ENCODE measurements at places on chromosomes 6 and 20. TPM values are rescaled to one million over a fixed set of nuclear protein-coding genes. Genes with fewer than 3 reads are reported as not detected.

DNA sequence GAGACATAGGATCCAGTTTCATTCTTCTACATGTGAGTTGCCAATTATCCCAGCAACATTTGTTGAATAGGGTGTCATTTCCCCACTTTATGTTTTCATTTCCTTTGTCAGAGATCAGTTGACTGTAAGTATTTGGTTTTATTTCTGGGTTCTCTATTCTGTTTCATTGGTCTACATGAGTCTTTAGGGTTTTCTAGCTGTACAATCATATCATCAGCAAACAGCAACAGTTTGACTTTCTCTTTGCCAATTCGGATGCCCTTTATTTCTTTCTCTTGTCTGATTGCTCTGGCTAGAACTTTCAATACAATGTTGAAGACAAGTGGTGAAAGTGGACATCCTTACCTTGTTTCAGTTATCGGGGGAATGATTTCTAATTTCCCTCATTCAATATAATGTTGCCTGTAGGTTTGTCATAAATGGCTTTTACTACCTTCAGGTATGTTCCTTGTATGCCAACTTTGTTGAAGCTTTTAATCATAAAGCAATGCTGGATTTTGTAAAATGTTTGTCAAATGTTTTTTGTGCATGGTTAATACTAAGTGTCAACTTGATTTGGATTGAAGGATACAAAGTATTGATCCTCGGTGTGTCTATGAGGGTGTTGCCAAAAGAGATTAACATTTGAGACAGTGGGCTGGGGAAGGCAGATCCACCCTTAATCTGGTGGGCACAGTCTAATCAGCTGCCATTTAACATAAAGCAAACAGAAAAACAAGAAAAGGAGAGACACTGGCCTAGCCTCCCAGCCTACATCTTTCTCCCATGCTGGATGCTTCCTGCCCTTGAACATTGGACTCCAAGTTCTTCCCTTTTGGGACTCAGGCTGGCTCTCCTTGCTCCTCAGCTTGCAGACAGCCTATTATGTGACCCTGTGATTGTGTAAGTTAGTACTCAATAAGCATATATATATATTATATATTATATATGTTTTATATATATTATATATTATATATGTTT, 23.3 kb downstream of the MICA start:
- DNase-seq, result no peak
- H3K4me3 ChIP-seq, result no peak overlapping the region
- H3K27ac ChIP-seq, result no peak overlapping the region
- no peaks in the 10 kb centered on the region for H3K36me3 ChIP-seq

DNA sequence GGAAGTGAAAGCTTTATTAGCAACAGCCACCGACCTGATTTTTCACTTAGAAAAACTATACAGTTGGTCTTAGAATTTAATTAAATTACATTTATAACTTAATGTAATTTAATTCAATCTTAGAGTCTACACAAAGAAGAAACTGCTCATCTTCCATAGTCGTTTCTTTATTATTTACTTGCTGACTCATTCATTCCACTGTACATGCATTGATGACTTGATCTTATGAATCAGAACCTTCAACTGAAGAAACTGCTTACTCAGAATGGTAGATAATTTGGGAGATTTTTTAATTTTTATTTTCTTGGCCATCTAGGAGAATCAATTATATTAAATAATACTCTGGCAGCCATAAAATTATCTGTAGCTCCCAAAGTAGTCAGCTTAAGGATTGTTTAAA, 1021.6 kb upstream of the FLRT3 start:
- no peak overlapping the region for H3K4me3 ChIP-seq
- H3K36me3 ChIP-seq, result no peaks in the 10 kb centered on the region
- no peak for DNase-seq
- H3K27me3 ChIP-seq, result no peaks in the 10 kb centered on the region
- H3K27ac ChIP-seq, result no peak overlapping the region

GRCh38 chr20:50356525-50356885, 153.7 kb upstream of the PTPN1 start:
- peak; percentile 64 for DNase-seq
- no peaks in the 10 kb centered on the region for H3K4me1 ChIP-seq
- H3K27me3 ChIP-seq, result no peaks in the 10 kb centered on the region
- no peak overlapping the region for H3K27ac ChIP-seq

GRCh38 chr20:5434116-5434515, 117.4 kb upstream of the PROKR2 start:
- H3K36me3 ChIP-seq, result no peaks in the 10 kb centered on the region
- no peak overlapping the region for H3K4me3 ChIP-seq
- no peaks in the 10 kb centered on the region for H3K27me3 ChIP-seq
- no peak overlapping the region for H3K27ac ChIP-seq
- no peaks in the 10 kb centered on the region for H3K4me1 ChIP-seq

DNA sequence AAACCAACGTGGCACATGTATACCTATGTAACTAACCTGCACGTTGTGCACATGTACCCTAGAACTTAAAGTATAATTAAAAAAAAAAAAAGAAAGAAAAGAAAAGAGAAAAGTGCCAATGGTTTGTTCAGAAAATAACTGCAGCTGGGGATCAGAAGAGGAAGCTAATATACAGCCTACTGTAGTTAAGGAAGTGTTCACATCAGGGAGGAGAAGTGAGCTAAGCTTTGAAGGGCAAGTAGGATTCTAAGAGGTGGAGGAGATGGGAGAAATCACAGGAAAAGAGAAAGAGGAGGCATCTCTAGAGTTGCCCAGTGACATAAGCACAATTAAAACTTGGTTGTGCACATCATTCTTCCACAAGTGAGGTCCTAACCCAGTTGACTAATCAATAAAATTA, 214.4 kb upstream of the DTNBP1 start:
- no peaks in the 10 kb centered on the region for H3K27me3 ChIP-seq
- no peak overlapping the region for H3K27ac ChIP-seq
- H3K4me1 ChIP-seq, result no peaks in the 10 kb centered on the region

DNA sequence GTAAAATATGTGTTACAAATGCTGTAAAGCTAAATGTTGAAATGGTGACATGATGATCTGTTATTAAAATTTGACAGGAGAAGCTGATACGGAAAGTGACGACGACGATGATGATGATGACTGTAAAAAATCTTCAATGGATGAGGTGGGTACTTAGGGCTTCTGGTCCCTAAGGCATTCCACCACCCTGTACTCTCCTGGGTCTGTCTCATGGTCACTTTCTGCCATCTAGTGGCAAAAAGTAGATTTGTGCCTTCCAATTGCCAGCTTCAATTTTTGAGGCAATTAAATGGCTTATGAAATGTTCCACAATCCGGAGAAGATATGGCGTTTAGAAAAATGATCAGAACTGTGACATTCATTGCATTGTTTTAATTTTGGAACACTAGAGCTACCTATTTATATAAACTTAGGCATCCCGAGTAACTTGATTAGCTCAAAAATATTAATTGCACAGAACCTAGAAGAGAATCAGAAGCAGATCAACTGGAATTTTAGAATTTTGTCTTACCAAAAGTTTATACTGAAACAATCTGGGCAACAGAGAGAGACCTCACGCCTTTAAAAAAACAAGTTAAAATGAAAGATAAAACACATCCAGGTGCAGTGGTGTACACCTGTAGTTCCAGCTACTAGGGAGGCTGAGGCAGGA, 346.5 kb upstream of the PLCB4 start:
- no peak overlapping the region for H3K4me3 ChIP-seq
- no peaks in the 10 kb centered on the region for H3K36me3 ChIP-seq
- DNase-seq, result no peak
- H3K27me3 ChIP-seq, result no peaks in the 10 kb centered on the region
- H3K4me1 ChIP-seq, result no peaks in the 10 kb centered on the region

DNA sequence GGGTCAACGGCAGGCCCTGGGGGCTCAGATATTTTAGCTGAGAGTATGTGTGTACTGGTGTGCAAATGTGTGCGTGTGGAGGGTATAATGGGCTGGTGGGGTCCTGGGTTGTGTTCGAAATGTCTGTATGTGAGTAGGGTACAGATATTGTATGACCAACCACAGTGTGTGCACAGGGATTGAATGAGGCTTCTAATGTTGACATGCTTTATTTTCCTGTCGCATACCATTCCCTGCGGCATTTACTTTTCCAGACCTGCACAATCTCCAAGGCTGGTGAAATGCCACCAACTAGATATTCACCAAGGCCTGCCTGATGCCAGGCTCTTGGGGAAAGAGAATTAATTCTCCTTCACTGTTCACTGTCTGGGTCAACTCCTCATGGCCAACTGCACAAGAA, 441.4 kb upstream of the SULF2 start:
- no peak overlapping the region for H3K27ac ChIP-seq
- no peak for DNase-seq
- no peaks in the 10 kb centered on the region for H3K27me3 ChIP-seq
- no peaks in the 10 kb centered on the region for H3K36me3 ChIP-seq
- H3K4me3 ChIP-seq, result no peak overlapping the region
- no peaks in the 10 kb centered on the region for H3K4me1 ChIP-seq

DNA sequence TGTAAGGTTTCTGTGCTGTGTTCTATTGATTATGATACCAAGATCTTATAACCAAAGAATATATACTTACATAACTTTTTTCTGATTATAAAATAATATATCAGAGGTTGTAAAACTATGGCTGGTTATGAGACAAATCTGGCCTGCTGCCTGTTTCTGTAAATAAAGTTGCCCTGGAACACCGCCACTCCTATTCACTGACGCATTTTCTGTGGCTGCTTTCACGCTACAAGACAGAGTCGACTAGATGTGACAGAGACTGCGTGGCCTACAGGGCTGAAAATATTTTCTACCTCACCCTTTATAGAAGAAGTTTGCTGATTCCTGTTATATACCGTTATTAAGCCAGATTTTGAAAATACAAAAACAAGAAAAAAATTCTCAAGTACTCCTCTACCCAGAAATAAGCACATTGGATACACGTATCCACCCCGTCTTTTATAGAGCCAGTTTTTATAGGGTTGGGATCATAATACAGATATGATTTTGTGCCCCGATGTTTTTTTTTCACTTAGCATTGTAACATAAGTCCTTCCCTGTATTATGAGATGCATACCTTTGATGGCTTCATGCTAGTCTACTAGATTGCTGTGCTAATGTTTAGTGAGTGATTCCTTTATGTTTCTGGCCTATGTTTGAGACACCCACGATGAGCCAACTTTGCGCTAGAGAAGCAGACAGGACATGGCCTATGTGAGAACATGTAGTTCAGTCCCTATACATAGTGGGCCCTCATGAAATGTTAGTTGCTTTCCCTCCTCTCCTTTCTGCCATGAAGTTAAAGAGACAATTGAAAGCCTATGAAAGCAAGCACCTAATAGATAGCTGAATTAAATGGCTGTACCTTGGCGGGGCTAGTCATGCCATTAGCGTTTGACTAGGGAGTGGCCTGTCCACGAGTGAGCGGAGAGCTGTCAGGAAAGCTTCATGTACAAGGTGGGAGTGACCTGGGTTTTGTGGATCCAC, 98.1 kb upstream of the KCNK16 start:
- peaks cover 4% of the 10 kb centered on the region for H3K4me1 ChIP-seq
- no peaks in the 10 kb centered on the region for H3K36me3 ChIP-seq
- H3K4me3 ChIP-seq, result no peak overlapping the region
- no peak for DNase-seq

The DNMT3B gene
- total RNA-seq, result 0.71 TPM

The SLC17A3 gene
- total RNA-seq, result not detected

All from aorta (tissue), 5 donors.